ENCODE measurements at places on chromosomes 2 and 18.

DNA sequence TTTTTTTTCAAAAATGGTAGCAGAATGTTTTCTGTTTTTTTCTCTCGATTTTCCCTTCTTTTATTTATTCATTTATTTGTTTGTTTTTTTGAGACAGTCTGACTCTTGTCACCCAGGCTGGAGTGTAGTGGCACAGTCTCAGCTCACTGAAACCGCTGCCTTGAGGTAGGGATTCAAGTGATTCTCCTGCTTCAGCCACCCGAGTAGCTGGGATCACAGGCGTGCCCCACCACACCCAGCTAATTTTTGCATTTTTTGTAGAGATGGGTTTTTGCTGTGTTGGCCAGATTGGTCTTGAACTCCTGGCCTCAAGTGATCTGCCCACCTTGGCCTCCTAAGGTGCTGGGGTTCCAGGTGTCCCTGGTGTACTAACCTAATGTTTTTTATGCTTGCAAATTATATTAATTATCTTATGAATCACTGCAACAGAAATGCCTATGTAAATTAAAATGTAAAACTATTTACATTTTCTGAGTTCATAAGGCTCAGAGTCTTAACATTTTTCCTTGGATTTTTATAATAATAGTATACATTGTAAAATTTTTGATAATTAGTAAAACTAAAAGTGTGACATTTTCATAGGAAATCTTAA, 19.2 kb downstream of the MTA3 start:
- no peak for DNase-seq

GRCh38 chr2:240990726-240991377, 7.6 kb upstream of the SNED1 start:
- no peak for DNase-seq

DNA sequence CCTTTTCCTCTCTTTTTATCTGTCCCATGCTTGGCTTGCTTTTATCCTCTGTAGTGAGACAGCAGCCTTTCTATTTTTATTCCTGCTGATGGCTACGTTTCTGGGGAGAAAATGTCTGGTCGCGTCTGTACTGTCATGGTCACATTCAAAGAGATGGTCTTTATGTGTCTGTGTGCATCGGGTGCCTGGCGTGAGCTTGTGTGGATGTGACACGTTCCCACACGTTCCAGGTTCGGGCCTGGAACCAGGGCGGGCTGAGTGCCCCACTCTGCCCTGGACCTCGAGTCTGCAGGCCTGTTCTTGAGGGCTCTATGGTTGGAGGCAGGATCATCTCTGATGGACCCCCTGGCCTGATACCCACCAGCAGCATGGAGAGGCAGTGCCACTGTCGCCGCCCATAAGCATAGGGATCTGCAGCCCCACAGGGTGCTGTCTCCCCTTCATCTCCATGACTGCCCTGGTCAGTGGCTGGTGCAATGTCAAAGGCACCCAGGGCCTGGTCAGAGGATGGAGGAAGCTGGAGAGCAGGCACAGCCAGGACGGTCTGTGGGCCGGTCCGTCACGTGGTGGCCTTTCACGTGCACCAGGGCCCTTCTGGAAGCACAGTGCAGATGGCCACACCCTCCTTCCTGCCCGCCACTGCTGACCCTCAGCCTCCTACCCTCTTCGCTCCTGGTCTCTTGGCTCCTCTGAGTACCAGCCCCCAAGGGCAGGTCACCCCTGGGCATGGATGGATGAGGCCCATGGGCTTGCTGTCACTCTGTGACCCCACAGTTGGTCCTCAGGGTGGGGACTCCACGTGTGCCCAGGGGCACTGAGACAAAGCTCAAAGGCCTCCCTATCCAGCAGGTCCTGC, 149.2 kb upstream of the TWIST2 start:
- DNase-seq = no peak

GRCh38 chr18:21366896-21367295, 124.9 kb downstream of the GREB1L start:
- no peak for DNase-seq

DNA sequence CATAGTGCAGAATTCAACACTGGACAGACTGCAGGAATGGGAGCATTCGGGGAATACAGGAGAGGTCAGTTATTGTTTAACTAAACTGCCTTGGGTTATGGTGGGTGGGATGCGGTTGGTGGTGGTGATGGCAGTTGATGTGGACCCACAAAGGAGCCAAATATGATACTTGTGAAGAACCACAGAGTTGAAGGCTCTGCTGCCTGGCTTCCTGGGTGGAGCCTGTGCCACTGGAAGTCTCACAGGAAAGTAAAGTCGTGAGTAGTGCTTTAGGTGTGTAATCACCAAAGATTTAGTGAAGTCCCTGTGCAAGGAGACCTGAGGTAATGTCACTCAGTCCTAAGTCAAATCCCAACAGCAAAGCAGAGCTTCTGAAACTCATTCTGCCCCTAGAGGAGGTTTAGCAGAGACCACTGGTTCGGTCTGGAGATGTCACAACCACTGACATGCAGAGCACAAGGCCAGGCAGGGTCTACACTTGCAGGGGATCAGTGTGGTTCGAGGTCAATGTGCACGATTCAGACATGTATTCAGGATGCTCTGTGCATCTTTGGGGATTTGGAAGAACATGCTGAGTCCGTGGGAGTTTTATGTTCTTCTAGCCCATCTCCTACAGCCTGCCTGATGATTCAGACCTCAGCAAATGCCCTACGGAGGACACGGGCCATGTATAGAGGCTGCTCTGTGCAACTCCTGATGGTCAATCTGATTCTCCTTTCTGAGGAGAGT, 1150.9 kb downstream of the RPIA start:
- no peak for DNase-seq

GRCh38 chr2:224747765-224748164, 31.6 kb upstream of the CCDC195 start:
- DNase-seq = no peak

DNA sequence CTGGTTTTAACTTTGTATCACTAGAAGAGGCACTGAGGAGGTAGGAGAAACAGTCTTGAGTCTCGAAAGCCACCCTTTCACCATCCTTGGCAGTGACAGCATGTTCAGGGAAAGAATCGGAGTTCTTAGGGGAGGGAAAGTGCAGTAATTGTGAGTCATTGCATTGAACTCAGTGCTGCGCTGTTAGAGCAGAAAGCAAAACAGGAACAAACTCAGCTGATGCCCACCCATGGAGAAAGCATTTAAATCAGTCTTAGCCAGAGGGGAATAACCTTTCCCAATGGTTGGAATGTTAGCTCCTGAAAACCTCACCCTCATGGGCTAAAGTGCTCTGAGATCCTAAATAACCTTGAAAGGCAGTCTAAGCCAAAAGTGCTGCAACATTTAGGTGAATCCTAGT, 845.6 kb upstream of the CNTNAP5 start:
- no peak for DNase-seq
